ENCODE measurements at places on chromosomes 4 and X.

GRCh38 chrX:74160358-74160757, 143.6 kb upstream of the ZCCHC13 start:
- no peak for DNase-seq

DNA sequence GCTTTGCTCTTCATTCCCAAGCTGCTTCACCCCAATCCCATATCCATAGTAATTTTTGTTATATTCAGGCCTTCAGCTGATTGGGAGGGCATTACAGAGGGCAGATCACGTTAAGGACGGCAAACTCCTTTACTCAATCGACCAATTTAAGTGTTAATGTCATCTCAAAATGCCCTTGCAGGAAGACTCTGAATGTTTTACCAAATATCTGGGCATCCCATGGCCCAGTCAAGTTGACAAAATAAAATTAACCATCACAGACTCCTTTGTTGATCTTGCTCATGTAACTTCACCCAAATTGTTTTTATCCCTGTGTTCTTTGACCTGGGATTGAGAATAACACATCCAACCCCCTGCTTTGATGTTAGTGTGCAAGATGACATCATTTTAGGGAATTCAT, 1018.3 kb upstream of the LCORL start:
- DNase-seq, result no peak

GRCh38 chrX:57528670-57529255, 63.0 kb upstream of the ZXDB start:
- peak; percentile 0 for DNase-seq

DNA sequence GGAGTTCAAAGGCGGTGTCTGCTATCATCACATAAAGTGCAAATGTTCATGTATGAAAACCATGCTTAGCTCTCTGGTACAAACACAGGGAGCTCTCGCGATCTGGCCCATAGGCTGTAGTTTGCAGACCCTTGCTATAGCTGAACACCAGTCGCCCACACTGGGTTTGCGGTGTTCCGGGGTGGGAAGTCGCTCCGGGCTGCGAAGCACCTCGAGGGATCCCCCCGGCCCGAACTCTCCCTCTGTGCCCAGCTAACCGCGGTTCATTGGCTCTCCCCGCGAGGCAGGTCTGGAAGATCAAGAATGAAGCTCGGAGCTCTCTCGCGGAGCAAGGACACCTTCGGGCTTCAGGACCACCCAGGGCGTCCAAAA, 341 bp upstream of the PRPS2 start:
- no peak for DNase-seq

DNA sequence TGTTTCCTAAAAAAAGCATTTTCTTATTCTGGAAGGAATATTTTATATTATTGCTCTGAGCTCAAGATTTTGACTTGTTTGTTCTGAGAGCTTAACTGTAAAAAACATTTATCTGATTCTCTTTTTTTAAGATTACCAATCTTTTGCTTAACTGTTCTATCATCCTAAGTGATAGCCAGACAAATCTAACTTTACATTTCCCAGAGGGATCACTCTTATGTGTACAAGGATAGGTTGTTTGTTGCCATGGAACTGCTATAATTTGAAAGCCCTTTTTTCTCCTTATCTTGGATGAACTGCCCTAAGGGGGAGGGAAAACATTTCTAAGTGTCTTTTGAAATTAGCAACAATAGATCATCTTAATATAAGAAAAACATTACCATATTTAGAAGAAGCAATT, 494.7 kb downstream of the TRAM1L1 start:
- no peak for DNase-seq

GRCh38 chr4:80253510-80253909, 13.0 kb upstream of the FGF5 start:
- DNase-seq, result no peak

DNA sequence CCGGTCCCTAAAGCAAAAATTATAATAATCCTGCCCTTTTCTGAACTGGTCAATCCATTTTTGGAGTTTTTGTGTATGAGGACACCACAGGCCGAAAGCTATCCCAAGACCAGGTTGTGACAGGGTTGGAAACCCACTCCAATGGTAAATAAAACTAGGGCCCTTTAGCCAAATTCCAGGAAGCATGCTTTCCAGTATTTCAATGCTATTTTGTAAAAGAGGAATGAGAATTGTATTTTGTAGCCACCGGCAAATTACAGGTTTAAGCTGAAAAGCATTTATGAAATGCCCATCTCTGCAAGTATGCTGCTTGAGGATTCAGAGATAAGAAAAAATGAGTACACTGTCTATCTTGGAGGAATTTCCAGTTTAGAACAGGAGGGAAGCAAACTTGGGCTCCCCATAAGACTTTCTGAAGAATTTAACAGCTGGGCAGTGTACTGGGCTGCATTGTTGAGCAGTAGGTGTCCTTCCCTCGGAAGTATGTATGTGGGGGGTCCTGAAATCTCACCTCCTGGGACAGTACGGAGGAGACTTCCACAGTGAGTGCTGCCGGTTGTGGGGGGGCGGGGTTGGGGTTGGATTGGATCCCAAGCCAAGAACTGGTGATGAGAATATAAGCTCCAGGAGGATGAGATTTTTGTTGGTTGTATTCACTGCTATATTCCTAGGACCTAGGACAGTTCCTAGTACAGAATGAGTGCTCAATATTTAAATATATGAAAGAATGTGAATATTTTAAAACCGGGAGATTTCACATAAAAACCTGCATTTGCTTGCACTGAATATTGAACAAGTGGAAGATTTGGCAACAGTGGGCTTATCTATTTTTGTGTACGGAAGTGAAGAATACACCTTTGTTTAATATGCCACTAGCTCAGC, 26.8 kb downstream of the OCIAD2 start:
- DNase-seq, result no peak

- DNase-seq, result peak; percentile 5
Observed at GRCh38 chr4:114108869-114109268, 129.4 kb upstream of the ARSJ start.

DNA sequence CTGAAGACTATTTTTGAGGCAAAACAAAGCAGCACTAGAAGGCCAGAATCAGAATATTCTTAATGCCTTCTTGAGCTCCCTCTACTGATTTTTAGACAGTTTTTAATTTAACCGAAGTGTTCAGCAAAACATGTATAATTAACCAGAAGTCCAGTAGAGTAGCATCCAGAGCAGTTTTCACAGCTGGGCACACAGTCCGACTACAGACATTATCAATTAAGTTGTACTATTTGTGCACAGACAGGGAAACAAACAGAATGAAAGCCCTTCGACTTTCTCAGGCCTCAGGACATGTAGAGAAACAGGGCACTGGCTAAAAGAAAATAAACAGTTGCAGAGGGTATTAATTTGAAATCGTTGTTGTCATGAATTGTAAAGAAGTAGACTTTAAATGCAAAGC, 11.9 kb downstream of the FSTL5 start:
- no peak for DNase-seq

DNA sequence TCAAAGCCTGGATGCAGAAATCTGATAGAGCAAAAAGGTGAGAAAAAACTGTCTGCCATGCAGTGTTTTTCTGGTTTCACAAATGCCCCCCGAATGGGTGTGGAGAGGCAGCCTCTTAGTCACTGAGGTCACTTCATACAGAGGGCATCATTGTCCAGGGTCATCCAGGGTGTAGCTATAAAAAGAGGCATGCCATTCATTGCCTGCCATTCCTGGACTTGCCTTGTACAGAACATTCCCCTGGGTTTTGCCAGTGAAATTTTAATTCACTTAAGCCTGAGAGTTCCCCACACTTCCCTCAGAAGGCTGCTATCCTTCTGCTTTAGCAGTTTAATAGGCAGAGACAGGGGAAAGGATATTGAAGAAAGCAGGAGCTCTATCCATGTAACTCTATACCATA, 230.3 kb downstream of the UNC5C start:
- no peak for DNase-seq

DNA sequence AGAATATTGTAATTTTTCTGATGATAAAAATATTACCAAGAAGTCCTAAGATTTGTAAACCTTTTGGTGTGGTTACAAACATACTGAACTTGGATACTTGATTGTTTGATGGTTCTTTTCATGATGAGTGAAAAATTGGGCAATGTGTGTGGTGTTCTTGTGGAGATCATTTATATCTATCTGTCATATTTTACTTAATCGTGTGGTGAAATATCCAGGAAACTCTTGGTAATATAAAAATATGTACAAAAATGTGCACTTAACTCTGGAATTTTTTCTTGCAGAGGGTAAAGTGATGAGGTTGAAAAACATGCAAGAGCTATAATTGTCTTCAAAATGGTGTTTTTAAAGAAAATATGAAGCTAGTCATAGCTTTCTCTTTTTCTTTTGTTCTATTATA, 2.8 kb downstream of the DCUN1D4 start:
- DNase-seq, result no peak

DNA sequence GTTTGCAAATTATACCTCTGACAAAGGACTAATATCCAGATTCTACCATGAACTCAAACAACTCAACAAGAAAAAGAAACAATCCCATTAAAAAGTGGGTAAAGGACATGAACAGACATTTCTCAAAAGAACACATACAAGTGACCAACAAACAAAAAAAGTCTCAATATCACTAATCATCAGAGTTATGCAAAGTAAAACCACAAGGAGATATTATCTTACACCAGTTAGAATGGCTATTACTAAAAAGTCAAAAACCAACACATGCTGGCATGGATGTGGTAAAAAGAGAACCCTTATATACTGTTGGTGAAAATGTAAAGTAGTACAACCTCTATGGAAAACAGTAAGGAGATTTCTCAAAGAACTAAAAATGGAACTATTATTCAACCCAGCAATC, 234.4 kb downstream of the NKX6-1 start:
- no peak for DNase-seq

DNA sequence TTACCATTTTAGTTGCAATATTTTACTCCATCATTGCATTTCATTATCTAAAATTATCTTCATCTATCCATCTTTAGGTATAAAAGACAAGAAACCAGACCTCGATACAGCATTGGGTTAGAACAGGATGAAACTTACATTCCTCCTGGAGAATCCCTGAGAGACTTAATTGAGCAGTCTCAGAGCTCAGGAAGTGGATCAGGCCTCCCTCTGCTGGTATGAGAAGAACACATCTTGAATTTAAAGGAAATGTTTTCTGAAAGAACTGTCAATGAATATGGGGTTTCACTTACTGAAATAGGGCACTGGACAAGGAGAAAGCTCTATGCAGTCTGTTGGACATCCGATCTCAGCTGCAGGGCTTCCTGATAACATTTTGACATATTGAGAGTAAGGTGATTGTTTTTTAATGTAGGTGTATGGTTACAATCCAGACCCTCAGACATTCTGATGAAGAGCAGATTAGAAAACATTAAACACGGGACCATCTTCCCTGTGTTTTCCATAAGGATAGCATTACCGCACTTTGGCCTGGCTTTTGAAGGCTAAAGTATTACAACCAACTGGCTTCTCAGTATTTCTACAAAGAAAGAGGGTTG, 367.2 kb downstream of the BMPR1B start:
- peak; percentile 32 for DNase-seq

DNA sequence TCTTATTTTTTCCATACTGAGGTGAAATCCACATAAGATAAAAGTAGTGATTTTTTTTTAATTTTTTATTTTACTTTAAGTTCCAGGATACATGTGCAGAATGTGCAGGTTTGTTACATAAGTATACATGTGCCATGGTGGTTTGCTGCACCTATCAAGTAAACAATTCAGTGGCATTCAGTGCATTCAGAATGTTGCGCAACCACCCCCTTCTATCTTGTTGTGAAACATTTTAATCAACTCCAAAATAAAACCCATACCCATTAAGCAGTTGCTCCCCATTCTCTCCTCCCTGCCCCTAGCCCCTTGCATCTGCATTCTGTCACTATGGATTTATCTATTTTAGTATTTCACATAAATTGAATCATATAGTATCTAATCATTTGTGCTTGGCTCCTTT, 121.2 kb downstream of the KLHL13 start:
- no peak for DNase-seq

DNA sequence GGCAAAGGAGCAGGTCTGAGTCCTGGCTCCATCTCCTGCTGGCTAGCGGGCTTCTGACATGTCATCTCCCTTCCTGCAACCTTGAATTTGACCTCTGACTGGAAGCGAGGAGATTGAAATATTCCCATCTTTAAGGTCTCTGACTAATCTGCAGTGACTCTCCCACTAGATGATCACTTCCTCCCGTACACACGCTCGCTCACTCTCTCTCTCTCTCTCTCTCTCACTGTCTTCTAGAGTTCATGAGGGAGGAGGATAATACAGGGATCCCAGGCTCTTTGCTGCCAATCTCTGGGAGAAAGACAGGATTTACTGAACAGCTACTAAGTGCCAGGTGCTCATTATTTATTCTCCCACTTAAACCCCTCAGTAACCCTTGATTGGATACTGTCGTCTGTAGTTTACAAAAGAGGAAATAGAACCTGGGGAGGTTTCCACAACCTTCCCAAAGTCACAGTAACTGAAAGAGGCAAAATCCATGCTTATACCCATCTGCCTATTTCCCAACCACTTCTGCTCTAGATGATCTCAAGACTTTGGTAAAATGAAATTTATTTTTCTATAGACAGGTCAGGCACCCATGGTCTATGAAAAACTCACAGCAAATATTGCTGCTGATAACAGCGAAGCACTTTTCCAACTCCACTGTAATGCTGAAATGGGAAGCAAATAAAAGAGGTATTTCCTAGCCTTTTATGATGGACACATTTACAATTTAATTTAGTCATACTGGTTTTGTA, 193.5 kb upstream of the C1QTNF7 start:
- DNase-seq, result peak; percentile 64

- DNase-seq, result no peak
Observed at GRCh38 chr4:123488916-123489315, 92.3 kb downstream of the SPRY1 start.

DNA sequence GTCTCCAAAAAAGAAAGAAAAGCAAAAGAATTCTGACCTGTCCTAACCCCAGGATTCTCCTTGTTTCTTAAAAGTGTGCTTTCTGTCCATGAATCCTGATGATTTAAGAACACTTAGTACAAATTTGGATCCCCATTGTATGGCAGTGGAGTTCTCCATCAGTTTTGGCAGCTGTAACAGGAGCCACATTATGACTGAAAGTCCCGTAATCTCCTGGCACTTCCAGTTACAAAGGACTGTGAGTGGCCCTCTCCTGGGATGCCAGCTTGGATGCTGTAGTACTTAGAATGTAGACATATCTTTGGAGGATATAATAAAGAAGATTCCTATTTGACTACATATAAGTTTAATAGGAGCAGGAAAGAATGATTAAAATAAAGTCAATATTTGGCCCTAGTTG, 20.6 kb downstream of the AP1AR start:
- DNase-seq, result no peak

GRCh38 chr4:159229164-159229563, 126.3 kb downstream of the RAPGEF2 start:
- DNase-seq, result no peak

GRCh38 chr4:36747277-36748129, 466.1 kb downstream of the DTHD1 start:
- DNase-seq, result no peak

Data from GM04504 (cell line).